ENCODE measurements at places on chromosomes 5 and 9.

DNA sequence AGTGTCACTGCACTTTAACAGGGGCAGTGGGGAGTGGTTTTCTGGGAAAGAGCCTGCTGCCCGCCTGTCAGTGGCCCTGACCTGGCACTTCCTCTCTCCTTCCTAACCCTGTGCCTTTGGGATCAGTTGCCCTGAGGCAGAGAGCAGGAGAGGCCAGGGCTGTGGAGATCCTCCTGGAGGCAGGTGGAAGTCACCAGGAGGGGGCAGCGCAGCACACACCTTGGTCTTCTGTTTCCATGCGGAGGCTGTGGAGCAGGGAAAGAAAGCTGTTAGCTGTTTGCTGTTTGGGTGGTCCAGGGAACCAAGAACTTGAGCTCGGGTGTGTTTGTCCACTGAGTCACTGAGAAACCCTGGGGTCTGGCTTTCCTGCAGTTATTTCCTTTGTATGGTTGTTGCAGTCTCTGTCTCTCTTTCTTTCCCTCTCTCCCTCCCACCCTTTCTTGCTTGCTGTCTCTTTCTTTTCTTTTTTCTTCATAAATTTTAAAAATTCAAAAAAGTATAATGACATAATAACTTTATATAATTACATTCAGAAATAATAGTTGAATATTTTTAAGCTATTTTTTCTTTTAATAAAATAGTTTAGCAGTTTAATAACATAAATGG, 28.1 kb downstream of the NTRK2 start:
- peak; percentile 65 for DNase-seq

DNA sequence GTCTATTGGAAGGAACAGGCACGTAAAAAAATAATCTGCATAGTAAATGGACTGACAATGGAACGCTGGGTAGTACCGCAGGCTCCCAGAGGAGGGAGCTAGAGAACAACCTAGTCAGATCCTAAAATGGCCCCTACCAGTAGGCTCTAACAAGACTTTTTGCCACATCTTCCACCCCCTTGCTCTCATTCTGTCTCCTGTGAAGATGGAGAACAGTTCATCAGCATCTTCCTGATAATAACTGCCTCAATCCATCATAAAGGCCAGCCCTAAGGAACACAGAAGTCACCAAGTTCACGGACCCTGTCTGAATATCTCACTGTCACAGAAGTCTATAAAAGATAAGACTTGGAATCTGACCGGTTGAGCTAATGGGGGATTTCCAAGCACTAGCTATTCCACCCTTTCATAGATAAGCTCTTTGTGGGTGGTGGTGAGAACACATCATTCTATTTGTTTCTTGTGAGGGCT, 133.4 kb downstream of the SLC1A3 start:
- DNase-seq = peak; percentile 65

DNA sequence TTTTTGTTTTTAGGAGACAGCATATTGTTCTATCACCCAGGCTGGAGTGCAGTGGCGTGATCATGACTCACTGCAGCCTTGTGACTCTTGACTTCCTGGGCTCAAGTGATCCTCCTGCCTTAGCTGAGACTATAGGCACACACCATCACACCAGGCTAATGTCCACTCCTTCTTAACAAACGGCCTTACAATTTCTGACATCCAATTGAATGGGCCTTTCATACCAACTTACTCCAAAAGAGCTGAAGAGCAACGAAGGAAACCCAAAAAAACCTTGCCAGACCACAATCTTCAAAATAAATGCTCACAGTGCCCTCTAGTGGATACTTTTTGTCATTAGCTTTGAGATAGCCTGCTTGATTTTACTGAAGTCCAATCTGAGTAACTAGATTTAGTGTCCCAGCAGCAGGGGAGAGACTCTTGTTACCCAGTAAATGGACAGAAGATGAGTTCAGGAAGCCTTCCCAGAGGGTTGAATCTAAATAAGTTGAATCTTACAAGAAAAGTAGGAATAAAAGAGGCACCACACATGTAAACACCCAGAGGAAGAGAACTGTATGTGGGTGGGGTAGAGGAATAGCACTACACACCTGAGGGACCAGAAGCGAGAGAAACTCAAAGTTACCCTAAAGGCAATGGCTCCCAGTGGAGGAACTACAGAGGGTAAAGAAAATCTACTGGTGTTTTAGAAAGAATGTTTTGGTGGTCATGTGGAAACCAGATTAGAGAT, 9.3 kb downstream of the ZNF622 start:
- DNase-seq = peak; percentile 26

- no peak for DNase-seq
Measured at GRCh38 chr5:4700069-4700468, 440.1 kb upstream of the ADAMTS16 start.

DNA sequence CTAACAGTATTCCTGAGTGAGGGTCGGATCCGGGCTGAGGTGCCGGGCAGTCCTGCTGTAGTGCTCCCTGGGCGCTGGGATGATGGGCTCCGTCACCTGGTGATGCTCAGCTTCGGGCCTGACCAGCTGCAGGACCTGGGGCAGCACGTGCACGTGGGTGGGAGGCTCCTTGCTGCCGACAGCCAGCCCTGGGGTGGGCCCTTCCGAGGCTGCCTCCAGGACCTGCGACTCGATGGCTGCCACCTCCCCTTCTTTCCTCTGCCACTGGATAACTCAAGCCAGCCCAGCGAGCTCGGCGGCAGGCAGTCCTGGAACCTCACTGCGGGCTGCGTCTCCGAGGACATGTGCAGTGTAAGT, 15.2 kb downstream of the CRB2 start:
- DNase-seq = no peak

- DNase-seq = peak; percentile 70
Measured at GRCh38 chr9:129176701-129177442, 1.2 kb downstream of the IER5L start.

All from ovary (tissue), 10 donors.